ENCODE measurements at places on chromosomes 13 and 19.

GRCh38 chr13:28049880-28050875 lies 50.2 kb downstream of the FLT3 start:
- DNase-seq: no peak

- no peak for DNase-seq
These were observed 6.6 kb upstream of the OR10H2 start for GRCh38 chr19:15721268-15721667.

DNA sequence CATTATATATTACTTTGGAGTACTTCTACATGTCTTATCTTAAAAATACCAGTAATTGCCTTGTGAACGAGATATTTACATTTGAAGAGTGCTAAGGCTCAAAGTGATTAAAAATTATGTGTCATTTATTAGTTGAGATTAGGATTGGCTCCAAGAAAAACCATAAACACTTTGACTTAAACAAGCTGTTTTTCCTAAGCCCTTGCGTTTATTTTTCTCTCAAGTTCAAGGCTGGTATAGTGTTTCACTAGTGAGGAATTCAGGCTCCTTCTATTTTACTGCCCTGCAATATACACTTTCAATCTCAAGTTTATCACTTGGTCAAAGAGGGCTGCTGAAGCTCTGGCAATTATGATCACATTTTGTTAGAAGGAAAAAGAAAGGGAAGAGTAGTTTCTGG lies 49.9 kb downstream of the UFM1 start:
- DNase-seq: no peak

DNA sequence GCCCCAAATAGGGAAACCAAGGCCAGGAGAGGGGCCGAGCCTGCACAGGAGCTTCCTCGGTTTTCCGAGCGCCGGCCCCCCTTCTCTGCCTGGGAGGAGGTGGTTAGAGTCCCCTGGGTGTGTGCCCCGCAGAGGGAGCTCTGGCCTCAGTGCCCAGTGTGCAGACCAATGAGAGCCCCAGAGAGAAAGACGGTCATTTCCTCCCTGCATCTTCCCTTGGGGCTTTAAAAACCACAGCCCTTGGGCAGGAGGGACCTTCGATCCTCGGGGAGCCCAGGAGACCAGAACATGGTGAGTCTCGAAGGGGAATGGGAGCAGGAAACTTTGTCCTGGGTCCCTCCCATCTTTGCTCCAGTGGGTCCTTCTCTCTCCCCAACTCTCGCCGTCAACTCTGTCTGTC lies at the start of gene C5AR1:
TSS of gene C5AR1 (plus strand) at position 254 of the 400 bp plus-strand sequence. CDS start at position 289, 35 bp downstream.
- DNase-seq: no peak

DNA sequence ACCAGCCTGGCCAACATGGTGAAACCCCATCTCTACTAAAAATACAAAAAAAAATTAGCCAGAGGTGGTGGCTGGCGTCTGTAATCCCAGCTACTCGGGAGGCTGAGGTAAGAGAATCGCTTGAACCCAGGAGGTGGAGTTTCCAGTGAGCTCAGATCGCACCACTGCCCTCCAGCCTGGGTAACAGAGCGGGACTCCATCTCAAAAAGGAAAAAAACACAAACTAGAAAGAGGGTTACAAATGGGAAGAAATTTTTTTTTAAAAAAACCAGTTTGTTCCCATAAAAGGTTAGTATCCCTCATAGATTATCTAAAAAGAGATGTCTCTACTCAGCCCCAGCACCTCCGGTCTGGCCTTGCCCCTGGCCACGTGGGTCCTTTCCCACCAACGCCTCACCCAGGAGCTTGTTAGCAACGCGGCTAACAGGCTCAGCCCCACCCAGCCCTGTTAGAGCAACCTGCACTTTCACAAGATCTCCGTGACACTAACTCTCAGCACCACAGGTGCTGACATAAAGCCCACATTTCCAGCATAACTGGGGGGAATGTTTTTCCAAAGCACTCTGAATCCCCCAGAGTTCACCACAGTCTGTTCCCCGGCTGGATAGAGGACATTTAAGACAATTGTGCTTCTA lies 4.3 kb downstream of the DMKN start:
- no peak for DNase-seq

- DNase-seq: no peak
These were observed 38.2 kb downstream of the RFXAP start for GRCh38 chr13:36857253-36857652.

DNA sequence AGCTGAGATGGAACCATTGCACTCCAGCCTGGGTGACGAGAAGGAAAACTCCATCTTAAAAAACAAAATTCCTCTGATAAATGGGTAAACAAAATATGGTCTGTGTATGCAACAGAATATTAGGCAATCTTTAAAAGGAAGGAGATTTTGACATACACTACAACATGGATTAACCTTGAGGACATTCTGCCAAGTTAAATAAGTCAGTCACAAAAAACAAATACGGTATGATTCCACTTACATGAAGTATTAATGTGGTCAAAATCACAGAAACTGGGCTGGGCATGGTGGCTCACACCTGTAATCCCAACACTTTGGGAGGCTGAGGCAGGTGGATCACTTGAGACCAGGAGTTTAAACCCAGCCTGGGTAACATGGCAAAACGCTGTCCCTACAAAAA lies 3.0 kb upstream of the ZNF444 start:
- no peak for DNase-seq

- peak; percentile 30 for DNase-seq
These were observed 72.7 kb downstream of the DNAJC15 start for GRCh38 chr13:43095771-43096719.
